Mesothelial cell of epicardium (in vitro differentiated cells): ENCODE measurements at places on chromosomes 4 and X.

DNA sequence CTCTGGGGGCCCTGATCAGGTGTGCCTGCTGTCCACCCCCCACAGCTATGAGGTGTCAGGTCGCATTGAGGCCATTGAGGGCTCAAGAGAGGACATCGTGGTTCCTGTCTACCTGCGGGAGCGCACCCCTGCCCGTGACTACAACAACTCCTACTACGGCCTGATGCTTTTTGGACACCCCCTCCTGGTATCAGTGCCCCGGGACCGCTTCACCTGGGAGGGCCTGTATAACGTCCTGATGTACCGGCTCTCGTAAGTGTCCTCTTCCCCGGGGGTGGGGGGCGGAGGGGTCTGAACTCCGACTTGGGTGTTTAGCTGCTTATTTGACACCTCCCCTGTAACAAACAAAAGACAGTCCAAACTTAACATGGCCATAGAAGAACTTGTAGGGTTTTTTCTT lies 10.5 kb downstream of the USP11 start:
- no peak for DNase-seq

- DNase-seq: no peak
Observed at GRCh38 chr4:164856396-164856795, 20.6 kb upstream of the APELA start.

GRCh38 chrX:121456315-121456714 lies 408.9 kb downstream of the GLUD2 start:
- no peak for DNase-seq

DNA sequence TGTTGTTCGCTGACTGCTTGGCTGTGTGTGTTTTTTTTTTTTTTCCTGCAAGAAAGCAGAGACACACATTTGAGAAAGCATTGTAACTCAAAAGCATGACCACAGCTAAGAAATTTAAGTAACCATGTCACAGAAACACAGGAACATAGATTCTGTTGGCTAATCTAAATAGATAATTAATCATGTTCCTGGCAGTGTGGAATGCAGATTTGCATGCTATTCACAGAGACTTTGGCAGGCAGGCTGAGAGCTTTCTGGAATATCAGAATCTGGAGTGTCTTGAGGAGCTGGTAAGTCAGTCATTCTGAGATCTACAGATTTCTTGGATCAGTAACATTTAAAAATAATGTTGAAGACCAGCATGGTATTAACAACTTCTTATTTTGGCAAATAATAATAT lies 33.2 kb upstream of the SMS start:
- no peak for DNase-seq

DNA sequence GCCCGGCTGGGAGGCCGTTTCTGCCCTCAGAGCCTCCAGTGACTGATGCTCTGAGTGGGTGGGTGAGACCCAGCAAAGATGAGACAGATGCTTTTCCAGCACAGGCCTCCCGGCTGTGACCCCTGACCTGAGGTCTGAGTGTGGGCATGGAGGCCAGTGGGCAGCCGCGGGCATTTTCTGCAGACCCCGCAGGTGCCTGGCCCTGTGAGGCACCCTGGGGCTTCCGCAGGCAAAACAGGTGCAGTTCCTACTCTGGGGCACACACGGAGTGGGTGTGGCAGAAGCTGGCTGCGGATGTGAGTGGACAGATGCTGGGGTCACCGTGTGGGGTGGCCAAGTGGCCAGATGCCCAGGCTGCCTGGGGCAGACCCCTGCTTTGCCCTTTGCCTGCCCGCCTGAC lies 14.8 kb downstream of the HTRA3 start:
- no peak for DNase-seq

DNA sequence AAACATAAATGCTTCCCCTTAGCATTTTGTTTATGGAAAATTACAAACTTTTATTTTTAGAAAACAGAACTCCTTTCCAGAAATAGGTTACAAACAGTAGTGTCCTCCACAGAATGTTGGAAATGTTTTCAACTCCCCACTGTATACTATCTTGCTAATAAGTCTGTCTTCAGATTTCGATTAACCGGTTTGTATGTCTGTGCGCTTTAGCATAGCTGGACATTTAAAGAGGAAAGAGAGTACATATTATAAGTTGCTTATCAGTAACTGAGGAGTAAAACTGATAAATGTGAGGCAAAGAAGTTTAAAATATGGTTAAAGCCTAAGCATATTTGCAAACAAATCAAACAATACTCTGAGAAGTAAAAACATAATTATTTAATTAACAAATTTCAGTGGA lies 3.4 kb downstream of the CXCL8 start:
- DNase-seq: no peak

DNA sequence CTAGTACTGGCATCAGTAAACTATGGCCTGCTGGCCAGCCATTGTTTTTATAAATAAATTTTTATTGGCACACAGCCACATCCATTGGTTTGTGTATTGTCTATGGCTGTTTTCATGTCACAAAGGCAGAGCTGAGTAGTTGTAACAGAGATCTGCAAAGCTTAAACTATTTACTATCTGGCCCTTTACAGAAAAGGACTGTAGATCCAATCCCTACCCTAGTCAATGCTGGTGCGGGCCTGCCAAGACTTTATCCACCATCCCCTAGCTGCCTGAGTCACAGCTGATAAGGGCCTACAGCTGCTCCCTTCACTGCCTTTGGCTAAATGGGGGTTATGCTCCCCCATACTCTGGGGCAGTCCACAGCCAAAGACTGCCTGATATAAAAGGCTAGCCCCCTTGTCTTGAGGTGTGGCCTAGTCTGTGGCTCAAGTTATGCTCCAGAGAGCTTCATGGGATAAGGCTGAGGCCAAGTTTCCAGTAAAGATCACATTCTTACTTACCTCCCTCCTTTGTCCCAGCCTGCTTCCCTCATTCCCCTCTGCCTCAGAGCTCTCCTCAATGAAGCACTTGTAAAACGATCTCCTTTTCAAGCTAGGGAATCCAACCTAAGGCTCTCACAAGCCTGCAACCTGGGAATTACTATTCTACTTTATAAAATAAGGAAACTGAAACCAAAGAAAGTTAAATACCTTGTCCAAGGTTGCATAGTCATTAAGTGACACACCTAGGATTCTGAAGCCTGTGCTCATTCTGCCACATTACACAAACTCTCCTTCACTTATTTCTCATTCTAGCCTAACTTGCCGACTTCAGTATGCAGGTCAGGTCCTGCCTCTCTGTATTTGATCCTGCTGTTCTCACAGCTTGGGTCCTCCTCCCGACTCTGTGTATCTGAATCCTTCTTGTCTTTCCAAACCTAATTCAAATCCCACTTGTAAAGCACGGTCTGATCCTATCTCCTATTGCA lies 20.7 kb downstream of the ACE2 start:
- DNase-seq: no peak

DNA sequence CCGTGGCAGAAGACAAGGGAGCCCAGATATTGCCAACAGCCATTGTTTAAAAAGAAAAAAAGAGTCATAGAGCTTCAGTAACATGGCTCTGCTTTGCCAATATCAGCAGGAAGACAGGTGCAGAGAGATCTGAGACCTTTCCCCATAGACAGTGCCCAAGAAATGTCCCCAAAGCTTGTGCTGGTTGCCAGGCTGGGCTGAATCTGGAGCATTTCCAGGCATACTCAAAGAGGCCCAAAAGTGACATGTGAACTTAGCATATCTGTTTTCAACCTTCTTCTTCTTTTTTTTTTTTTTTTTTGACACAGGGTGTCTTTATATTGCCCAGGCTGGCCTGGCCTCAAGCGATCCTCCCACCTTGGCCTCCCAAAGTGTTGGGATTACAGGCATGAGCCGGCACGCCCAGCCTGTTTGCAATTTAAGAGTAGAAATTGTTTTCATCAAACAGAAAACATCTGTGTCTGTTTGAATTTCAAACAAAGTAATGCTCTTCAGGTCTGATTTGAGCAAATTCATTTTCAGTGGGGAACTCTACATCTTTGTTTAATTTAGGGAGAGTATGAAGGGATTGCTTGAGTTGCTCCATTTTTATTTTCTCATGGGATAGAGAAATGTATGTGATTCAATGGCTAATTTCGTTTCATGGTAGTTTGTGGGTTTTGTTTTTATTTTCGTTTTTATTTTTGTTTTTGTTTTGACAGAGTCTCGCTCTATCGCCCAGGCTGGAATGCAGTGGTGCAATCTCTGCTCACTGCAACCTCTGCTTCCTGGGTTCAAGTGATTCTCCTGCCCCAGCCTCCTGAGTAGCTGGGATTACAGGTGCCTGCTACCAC lies 56.6 kb upstream of the RBM47 start:
- no peak for DNase-seq

DNA sequence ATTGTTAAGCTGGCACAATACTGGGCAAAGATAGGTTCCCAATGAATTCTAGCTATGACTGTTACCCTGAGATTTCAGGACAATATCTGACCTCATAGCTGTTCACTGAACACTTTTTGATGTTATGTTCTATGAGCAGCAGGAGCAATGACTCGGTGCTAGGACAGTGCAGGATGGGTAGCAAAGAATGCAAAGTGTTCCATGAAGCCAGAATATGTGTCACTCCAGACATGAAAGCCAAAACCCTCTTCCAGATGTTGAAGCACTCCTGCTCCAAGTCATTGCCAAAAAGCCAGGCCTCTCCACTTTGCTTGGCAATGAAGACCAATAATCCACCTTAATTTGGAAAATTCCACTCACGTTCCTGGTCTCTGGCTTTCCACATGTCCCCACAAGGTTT lies 300.9 kb upstream of the CPEB2 start:
- no peak for DNase-seq

DNA sequence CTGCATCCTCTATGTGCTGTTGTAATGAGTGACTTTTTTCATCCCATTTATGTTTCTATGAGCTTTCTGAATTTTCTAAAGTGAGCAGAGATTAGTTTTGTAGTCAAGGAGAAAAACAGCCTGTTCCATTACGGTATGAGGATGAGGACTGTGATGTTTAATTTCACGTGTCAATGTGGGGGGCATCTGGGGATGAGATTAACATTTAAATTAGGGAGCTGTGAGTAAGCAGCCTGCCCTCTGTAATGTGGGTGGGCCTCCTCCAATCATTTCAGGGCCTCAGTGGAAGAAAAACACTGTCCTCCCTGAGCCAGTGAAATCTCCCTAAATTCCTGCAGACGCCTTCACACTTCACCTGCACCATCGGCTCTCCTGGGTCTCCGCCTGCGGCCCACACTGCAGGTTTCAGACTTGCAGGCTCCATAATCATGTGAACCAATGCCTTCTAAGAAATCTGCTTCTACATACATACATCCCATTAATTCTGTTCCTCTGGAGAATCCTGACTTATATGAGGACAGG lies 121.7 kb downstream of the AFAP1 start:
- no peak for DNase-seq

GRCh38 chr4:8533274-8533865 lies 46.8 kb upstream of the GPR78 start:
- DNase-seq: no peak

DNA sequence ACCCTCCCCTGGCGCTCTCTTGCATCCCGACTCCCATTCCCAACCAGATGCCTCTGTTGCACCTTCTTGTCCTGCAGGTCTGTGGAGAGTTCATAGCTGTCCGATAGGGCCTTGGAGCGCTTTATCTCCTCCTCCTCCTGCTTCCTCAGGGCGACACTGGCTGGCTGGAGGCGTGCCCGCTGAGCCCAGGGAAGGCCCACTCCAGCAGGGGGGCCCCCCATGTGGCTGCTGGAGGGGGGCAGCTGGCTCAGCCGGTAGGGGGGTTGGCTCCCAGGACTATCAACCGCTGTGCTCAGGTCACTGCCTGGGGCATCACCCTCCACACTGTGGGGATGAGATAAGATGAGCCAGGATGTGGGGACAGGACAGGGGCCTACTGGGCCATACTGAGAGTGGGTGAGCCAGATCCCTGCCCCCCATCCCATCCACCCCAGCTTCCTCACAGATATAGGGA lies 25.6 kb downstream of the IQSEC2 start:
- DNase-seq: no peak

DNA sequence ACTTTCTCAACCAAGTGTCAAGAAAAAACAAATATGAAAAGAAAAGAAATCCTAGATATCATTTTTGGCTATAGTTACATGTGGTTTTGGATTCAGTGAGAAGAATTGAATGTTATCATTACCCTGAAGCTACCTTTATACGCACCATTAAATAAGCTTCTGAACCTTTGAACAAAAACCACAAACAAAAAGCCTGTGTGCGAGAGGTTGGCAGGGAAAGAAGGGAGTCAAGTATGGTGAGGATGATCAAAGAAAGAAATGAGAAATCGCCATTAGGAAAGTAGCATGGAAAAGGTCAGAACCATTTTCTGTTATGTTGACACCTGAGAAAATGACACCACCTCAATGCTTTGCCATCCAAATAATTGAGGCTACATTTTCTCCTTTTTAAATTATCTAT lies 1.2 kb upstream of the SLC7A11 start:
- DNase-seq: no peak

DNA sequence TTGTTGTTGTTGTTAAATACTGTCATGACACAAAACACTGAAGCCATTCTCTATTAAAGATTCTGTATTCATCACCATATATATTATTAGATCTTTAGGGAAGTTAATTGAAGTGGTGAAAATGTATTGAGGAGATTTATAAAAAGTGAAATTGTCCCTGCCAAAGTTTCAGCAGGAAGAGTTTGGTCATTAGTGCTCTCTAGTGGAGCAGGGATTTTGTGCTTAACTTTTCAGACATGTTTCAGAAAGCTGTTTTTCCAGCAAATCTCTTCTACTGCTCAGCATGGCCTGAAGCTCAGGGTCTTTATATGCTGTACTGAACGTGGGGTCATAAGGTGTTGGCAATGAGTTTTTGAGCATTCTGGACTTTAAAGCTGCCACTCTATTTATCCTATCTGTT lies 36.7 kb upstream of the CXXC4 start:
- DNase-seq: no peak

GRCh38 chr4:174262624-174263444 lies 20.6 kb downstream of the FBXO8 start:
- no peak for DNase-seq
